ENCODE measurements at places on chromosomes 13 and 19.

DNA sequence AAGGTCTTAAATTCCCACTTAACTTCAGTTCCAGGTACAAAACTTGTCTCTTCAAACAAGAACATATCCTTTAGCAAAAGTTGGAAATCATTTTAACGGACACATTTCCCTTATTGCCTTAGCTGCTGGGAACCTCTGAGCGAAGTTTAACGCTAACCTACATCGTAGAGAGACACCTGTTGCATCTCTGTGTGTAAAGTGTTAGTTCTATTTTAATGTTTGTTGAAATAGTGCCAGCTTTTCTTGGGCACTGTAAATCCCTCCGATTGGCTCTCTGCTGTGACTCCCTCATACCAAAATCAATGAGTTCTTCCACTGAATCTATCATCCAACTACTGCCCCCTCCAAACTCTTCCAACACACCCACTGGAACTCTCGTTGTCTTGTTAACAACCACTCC lies 2.3 kb upstream of the HIF3A start:
- DNase-seq, result no peak

DNA sequence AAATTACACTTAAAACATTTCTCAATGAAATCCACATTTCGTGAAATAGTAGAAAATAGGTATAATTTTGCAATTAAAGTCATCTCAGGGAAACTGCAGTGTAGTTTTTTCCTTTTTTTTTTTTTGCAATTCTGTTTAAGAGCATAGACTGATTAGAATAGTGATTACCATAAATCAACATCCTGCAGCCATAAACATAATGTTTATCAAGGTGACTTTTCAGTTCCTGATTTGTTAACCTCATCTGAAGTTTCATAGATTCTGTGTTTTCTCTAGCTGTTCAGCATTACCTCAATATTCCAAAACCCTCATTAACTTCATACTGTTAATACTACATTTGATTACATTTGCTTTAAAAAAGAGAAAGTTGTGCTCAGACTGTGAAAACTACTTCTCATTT lies 286.3 kb upstream of the DACH1 start:
- no peak for DNase-seq

DNA sequence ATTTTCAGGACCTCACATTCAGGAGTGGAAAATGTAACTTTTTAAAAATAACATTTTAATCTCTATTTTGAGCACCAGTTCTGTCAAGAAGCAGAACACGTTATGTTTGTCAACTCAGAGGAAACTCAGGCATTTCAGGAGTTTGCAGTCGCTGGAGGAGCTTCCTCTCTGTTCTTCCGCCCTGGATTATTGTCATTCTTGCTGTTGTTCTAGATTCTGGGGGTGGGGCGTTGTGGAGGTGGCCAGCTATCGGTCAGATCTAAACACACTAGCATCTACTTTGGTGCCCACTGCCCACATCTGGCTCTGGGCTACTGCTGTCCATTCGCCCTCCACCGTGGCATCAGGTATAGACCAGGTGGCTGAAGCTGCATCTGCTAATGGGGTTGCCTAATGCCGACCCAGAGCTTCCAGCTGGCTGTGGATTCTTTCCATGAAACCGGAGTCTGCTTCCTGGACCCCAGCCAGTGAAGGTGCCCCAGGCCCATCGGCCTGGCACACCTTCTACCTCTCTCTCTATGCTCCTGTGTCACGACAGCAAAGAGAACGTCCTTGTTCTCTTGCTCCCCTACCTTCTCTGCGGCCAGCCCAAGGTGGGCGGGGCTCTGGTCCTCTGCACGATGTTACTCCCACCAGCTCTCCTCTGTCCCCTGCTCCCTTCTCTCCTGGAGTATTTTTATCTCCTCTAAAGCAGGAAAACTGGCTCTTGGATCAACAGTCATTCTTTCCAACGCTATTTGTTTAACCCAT lies 36.7 kb upstream of the DGKH start:
- no peak for DNase-seq

GRCh38 chr13:107665926-107666458 lies 549.3 kb downstream of the LIG4 start:
- DNase-seq, result no peak

- DNase-seq, result no peak
Observed at GRCh38 chr13:102322211-102322610, 79.6 kb downstream of the FGF14 start.

Data from DND-41 (cell line).